Activated T-helper 9 cell treated with anti-CD3 and anti-CD28 coated beads, Interleukin-2, amount 50 U/mL, for 16 hours (primary cell): ENCODE measurements at places on chromosomes 3 and 15.

DNA sequence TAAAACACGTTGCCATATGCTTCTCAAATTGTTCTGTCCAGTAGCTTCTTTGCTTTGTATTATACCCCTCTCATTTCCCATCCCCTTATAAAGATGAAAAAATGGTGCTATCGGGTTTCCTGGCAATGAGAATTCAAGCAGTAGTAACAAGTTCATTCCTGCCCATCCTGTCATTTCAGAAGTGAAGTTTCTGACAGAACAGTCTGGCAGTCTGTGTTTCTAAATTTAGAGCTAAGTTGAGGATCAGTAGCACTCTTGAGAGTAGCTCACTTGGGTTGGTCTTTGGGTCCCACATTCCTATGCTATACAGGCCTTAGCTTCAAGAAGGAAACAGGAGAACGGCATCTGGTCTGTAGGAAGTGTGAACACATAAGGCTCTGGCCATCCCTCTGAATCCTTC is 134.6 kb downstream of the GHSR start:
- no peak for DNase-seq

DNA sequence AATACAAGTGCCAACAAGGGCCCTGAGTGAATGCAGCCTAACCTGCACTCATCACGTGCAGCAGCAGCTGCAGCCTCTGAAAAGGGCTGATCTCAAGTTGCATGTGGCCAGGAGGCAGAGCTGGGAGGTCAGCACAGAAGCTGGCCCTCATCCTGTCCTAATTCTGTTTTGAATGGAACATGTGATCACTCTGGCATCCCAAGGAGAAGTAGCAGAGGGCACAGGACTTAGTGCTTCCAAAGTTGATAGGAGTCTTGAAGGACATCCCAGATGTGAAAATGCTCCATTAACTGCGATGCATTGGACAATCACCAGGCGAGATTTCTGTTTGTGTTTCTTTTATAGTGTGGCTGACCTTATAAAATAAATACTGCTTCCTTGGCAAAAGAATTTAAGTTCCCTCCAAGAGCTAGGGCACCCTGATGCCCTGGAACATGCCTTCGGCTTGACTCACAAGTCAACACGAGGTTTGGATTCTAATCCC is 31.6 kb upstream of the STAG1 start:
- DNase-seq = no peak

DNA sequence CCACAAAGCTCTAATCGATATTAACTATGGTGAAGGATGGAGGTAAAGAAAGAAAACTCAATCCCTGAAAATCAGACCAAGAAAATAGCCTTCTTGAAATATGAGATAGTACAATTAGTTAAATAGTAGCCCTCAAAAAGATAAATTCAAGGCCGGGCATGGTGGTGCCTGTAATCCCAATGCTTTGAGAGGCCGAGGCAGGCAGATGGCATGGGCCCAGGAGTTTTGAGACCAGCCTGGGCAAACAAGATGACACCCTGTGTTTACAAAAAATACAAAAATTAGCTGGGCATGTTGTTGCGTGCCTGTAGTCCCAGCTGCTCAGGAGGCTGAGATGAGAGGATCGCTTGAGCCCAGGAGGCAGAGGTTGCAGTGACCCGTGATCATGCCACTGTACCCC is 31.6 kb upstream of the CEP152 start:
- DNase-seq = no peak

DNA sequence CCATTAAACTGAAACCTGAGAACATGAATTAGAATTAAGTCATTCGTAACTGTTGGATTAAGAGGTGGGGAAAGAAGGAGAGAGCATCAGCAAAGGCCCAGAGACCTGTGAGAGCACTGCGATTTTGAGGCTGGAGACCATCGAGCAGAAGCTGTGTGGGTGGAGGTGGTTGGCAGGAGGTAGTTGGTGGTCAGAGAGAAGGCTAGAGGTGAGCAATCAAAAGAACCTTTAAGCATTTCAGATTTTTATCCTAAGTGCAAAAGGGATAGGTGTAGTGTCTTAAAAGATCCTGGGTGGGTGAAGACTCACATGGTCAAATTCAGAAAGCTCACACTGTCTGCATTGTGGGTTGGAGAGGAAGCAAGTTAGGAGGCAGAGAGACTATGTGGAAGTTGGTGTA is 65.1 kb upstream of the TEX264 start:
- no peak for DNase-seq

DNA sequence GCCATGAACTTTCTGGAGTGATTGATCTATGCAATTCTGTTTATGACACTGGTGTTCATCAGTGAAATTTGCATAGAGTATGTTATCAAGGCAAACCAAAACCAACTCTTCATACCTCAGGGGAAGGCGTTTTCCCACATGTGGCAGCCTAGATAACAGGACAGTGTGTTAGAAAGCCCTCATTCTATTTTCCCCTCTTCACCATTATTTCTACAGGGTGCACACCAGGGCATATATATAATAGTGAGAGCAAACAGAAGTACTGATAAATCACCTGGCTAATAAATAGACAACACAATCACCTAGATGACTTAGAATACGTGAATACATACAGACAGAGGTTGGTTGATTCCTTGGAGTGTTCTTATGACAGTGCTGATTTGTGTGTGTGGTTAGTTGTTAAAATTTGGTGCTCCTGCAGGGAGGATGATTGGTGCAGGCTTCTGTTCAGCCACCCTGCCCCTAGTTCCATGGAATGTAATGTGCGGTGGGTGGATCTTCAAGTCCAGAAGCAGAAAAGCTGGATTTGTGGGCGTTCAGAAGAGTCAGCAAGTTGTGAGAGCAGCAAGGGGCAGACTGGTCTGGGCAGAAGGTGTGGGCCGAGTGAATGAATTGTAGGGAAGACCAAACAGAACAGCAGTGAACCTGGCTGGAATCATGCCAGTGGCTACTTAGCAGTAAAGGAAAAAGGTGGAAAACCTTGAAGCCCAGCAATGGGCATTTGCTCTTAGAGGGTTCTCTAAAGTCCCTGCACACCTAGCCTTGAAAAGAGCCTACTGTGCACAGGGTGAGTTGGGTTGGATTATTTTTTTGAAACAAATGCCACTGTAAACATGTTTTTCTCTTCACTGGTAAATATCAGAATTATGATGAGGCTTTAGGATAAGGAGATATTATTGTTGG is 11.7 kb upstream of the RARRES1 start:
- DNase-seq = no peak

- DNase-seq = no peak
Observed at GRCh38 chr3:26365706-26366105, 256.9 kb upstream of the LRRC3B start.

GRCh38 chr15:93941697-93942096 is 289.7 kb upstream of the MCTP2 start:
- DNase-seq = no peak

DNA sequence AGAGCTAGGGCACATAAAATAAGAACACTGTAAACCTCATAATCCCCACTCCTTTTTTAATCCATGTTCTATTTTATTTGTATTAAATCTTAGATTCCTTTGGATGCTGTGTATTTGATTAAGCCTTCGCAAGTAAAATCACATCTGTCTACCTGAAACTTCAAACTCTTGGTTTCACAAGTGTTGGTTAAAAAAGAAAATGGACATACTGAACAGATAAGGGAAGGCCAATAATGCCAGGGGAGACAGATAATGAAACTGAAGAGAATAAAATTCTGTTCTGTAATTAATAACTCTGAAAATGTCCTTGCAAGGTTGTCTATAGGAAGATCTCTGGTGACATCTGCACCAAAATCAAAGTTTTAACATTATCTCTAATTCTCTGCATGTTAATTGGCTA is 114.2 kb downstream of the ULK4 start:
- DNase-seq = no peak

GRCh38 chr3:192890347-192891335 is 27.0 kb downstream of the MB21D2 start:
- no peak for DNase-seq

DNA sequence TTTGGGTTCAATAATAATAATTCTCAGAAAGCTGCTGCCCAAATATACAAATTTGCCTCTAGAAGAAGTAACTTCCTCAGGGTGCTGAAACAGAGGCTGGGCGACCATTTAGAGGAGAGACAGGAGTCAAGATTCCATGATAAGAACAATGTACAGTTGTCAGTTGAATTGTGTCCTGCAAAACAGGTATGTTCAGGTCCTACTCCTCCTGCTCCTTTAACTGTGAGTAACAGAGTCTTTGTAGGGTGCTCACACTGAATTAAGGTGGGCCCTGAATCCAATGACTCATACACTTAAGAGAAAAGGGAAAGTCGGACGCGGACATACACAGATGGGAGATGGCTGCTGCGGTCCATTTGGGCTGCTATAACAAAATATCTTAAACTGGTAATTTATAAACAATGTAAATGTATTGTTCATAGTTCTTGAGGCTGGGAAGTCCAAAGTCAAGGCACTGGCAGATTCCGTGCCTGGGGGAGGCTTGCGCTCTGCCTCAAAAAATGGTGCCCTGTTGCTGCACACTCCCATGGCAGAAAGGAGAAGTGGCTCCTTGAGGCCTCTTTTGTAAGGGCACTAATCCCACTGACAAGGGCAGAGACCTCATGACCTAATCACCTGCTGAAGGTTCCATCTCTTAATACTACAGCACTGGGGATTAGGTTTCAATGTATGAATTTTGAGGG is 55.1 kb downstream of the MB21D2 start:
- DNase-seq = no peak

- no peak for DNase-seq
Observed at GRCh38 chr3:117734496-117734895, 1024.9 kb downstream of the TUSC7 start.

GRCh38 chr15:71997691-71998090 is 120.3 kb downstream of the MYO9A start:
- DNase-seq = no peak

- no peak for DNase-seq
Observed at GRCh38 chr15:96218623-96219455, 111.7 kb upstream of the NR2F2 start.

DNA sequence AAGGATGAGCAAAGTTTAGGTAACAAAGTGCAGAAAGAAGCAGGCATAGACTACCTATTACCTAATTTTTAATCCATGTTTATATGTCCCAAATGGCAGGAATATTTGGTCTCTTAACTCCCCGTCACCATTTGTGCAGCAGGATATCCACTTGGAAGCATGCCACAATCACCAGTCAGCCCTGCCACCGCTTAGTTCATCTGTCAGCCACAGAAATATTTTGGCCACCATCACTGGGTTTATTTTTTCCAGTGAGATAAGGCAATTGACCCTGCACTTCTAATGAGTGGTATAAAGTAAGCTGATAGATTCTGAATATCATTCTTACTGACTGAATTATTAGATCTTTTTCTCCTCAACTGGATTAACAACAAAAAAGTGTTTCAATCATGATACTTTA is 152.9 kb upstream of the SOX2 start:
- DNase-seq = no peak

DNA sequence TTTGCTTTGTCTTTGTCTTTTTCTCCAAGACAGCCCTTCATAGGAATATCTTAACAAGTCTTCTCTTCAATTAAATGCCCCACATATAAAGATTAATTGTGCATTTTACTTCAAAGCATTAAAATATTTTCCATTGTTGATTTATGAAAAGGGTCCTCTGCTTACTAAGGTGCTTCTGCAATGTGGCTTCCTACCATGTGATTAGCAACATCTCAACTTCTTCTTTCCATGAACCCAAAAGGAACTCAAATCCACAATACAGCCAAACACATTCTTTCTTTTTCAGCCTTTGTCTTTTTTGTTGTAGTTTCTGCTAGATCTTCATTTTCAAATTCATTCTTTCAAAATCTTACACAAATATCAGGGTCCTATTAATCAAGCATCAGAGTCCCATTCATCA is 309.2 kb downstream of the NSUN3 start:
- no peak for DNase-seq

- DNase-seq = no peak
Observed at GRCh38 chr15:66952756-66953522, 112.5 kb upstream of the SMAD3 start.

DNA sequence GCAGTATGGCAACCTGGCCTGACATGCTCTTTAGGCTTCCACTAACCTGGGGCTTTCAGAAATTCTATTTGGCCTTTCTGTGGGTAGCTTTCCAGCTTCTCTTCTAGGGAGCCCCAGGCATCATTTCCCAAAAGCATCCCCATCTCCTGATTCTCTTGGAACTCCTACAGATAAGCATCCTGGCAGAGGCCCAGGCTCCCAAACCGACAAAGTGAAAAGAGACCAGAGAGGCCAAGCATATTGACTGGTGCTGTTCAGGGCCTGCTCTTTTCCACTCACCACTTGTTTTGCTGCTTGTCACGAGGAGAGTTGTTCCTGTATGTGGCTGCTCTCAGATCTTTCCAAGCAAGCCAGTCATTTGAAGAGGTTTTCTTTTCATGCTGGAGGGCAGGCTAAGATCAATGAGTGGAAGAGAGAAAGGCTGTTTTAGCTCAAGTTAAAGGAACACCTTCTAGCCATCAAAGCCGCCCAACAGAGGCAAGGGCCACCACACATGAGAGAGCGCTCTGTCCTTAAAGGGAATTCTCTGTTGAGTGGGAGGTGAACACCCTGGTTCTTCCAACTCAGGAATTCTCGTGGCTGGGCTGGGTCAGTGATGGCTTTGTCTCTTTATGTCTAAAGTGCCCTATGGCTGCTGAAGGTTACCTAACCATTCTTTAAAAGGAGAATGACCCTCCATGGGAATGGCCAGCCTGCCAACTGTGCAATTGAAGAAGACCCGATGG is 31.1 kb upstream of the NR2E3 start:
- DNase-seq = no peak

DNA sequence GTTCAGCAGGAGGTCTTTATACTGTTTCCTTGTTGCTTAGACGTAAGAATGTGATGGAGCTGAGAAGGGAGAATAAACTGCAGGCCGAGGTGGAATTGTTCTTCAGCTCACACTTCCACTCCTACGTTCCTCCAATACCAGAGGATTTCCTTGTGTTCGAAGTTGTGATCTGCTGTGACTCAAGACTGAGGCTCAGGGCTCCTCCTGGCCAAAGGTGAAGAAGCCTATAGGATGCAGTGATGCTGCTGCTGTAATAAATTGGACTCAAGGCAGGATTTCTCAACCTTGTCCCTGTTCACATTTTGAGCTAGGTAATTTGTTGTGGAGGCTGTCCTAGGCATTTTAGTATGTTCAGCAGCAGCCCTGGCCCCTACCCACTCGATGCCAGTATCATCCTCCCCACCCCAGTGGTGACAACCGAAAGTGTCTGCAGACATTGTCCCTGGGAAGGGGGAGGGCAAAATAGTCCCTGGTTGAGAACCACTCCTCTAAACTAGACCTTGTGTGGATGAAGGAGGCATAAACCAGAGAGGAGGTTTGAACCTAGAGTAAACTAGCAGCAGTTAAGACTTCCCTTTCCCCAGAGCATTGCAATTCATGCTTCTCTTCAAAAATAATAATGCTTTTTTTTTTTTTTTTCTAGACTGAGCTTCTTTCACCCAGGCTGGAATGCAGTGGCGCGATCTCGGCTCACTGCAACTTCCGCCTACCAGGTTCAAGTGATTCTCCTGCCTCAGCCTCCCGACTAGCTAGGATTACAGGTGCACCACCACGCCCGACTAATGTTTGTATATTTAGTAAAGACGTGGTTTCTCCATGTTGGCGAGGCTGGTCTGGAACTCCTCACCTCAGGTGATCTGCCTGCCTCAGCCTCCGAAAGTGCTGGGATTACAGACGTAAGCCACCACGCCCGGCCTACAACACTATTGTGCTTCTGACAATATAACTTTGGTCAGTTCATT is 11.1 kb downstream of the RAP2B start:
- no peak for DNase-seq
